Upper lobe of left lung (tissue), 6 donors: ENCODE measurements at places on chromosomes 3 and 15. TPM values are rescaled to one million over a fixed set of nuclear protein-coding genes. Genes with fewer than 3 reads are reported as not detected.

PLSCR5 gene
- total RNA-seq: not detected

SETD5 gene
- 136 TPM for total RNA-seq

C3orf33 gene
- 2.1 TPM for total RNA-seq

ABHD6 gene
- total RNA-seq: 12.9 TPM

OR5K2 gene
- not detected for total RNA-seq

SLC9A9 gene
- 11.9 TPM for total RNA-seq

TUSC7 gene
- not detected for total RNA-seq

GOLGA6L10 gene
- total RNA-seq: 1.1 TPM

GUCA1C gene
- total RNA-seq: not detected

MAP1A gene
- total RNA-seq: 2.9 TPM

DNA sequence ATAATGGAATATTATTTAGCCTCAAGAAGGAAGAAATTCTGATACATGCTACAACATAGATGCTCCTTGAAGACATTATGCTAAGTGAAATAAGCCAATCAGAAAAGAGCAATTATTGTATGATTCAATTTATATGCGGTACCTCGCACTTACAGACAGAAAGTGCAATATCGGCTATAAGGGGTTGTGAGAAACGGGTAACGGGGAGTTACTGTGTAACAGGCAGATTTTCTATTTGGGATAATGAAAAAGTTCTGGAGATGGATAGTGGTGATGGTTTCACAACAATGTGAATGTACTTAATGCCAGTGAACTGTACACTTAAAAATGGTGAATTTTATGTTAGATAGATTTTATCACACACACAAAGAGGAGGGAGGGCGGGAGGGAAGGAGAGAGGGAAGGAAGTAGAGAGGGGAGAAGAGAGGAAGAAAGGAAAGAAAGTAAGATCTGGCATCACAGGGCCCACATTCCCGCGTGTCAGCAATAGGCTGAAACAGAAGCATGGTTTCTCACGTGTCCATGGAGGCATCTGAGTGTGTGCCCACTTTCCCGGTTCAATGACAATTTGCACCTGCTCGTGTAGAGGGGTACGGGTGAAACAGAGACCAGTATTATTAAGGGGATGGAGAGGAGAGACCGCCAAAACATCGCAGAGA, 700 bp upstream of the BLM start:
- peak overlapping the region; percentile 92 for H3K27ac ChIP-seq
- no peaks in the 10 kb centered on the region for H3K27me3 ChIP-seq
- H3K4me3 ChIP-seq: peak overlapping the region; percentile 51

GRCh38 chr3:143538577-143538981, 309.7 kb downstream of the SLC9A9 start:
- H3K27me3 ChIP-seq: no peaks in the 10 kb centered on the region
- no peak overlapping the region for H3K27ac ChIP-seq
- no peaks in the 10 kb centered on the region for H3K36me3 ChIP-seq
- DNase-seq: no peak
- no peak overlapping the region for H3K4me3 ChIP-seq
- H3K4me1 ChIP-seq: no peaks in the 10 kb centered on the region

DNA sequence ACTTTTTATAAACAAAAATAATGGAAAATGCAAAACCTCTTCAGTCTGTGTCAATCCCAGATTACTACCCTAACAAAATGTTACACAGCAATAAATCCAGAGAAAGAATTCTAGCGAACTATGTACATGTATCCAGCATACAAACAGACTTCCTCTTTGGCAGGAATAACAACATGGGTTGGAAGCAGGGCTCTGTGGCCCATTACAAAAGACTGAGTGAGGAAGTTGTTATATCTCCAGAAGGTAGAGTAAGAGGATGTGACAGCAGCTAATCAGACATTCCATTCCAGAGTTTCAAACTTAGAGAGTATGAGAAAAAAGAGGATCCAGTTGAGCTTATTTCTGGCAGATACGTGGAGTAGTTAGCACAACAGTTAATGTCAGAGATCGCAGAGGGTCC, 294.0 kb upstream of the PLSCR5 start:
- no peaks in the 10 kb centered on the region for H3K27me3 ChIP-seq
- DNase-seq: no peak
- no peaks in the 10 kb centered on the region for H3K36me3 ChIP-seq
- no peak overlapping the region for H3K4me3 ChIP-seq
- H3K4me1 ChIP-seq: no peaks in the 10 kb centered on the region

DNA sequence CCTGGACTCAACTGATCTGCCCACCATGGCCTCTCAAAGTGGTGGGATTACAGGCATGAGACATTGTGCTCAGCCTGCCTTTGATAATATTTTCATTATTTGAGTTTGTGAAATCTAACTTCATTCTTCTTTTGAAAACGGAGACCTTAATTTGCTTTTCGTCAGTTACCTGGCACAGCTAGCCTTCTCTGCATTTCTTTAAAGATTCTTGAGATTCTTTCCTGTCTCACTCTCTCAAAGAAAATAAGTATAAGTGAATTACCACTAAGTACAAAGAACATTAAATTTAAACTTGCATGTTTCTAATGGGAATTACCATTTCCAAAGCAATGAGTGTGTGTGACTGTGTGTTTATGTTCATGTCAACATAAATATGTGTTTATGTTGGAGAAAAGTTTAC, 187.9 kb downstream of the NFKBIZ start:
- no peak overlapping the region for H3K27ac ChIP-seq
- H3K4me3 ChIP-seq: no peak overlapping the region
- no peaks in the 10 kb centered on the region for H3K27me3 ChIP-seq

DNA sequence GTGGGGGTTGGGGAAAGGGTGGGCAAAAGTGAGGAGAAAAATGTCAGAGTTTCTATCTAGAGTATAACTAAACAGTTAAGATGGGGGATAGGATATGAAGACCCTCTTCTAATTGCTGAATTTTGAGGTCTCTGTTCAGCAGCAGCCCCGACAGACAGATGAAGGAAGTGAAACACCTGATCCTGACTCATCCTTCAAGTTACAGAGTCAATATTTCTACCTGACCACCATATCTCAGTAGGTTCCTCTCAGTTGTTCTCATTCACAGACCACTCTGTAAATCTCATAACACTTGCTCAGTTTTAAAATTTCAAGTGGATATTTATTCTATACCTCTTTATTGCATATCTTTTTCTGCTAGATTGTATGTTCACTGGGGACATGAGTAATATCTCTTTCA, 69.5 kb downstream of the CCDC54 start:
- H3K4me1 ChIP-seq: no peaks in the 10 kb centered on the region
- no peaks in the 10 kb centered on the region for H3K27me3 ChIP-seq
- no peak overlapping the region for H3K4me3 ChIP-seq

GRCh38 chr3:13123765-13124164, 50.5 kb upstream of the IQSEC1 start:
- H3K4me3 ChIP-seq: no peak overlapping the region
- no peaks in the 10 kb centered on the region for H3K36me3 ChIP-seq
- H3K4me1 ChIP-seq: no peaks in the 10 kb centered on the region

GRCh38 chr3:48634661-48635221, 520 bp downstream of the SLC26A6 start:
- peak overlapping the region; percentile 86 for H3K27ac ChIP-seq
- H3K4me3 ChIP-seq: peak overlapping the region; percentile 98
- DNase-seq: no peak
- H3K27me3 ChIP-seq: no peaks in the 10 kb centered on the region

DNA sequence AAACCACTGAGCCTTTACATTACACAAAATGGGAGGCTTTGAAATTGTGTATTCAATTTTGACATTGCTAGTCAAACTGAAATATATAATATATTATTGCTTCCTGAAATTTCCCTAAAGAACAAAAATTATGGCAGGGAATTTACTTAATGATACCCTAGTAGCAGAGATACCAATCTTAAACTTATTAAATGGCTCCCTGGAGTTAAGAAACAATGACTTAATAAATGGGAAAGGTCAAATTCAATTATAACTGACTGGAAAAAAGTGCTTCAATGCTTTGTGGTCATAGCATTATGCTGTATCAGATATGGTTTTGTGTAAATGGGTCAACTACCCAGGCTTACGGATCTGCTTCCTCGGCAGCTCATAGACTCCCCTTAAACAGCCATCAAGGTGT, 244.1 kb downstream of the CNTN3 start:
- no peak overlapping the region for H3K27ac ChIP-seq
- no peaks in the 10 kb centered on the region for H3K36me3 ChIP-seq
- no peaks in the 10 kb centered on the region for H3K4me1 ChIP-seq
- H3K27me3 ChIP-seq: no peaks in the 10 kb centered on the region

- no peak overlapping the region for H3K4me3 ChIP-seq
- H3K27me3 ChIP-seq: no peaks in the 10 kb centered on the region
- H3K27ac ChIP-seq: no peak overlapping the region
- H3K4me1 ChIP-seq: peaks cover 27% of the 10 kb centered on the region
- H3K36me3 ChIP-seq: no peaks in the 10 kb centered on the region
Measured at GRCh38 chr15:69756440-69756839, 303.8 kb downstream of the RPLP1 start.

DNA sequence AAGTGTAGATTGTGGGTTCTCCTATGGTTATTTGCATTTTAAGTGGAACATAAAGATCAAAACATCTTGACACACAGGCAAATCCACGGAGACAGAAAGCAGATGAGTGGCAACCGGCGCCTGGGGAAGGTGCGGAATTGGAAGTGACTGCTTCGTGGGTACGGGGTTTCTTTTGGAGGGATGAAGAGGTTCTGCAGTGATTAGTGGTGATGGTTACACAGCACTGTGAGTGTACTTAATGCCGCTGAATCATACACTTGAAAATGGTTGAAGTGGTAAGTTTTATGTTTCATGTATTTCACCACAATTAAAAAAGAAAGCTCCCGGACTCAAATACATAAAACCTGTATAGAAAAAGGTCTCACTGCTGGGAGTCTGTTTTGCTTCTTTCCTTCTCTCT, 18.5 kb upstream of the VPS33B start:
- no peaks in the 10 kb centered on the region for H3K4me1 ChIP-seq
- no peak for DNase-seq
- H3K27me3 ChIP-seq: no peaks in the 10 kb centered on the region
- no peak overlapping the region for H3K4me3 ChIP-seq
- H3K36me3 ChIP-seq: no peaks in the 10 kb centered on the region
- no peak overlapping the region for H3K27ac ChIP-seq

DNA sequence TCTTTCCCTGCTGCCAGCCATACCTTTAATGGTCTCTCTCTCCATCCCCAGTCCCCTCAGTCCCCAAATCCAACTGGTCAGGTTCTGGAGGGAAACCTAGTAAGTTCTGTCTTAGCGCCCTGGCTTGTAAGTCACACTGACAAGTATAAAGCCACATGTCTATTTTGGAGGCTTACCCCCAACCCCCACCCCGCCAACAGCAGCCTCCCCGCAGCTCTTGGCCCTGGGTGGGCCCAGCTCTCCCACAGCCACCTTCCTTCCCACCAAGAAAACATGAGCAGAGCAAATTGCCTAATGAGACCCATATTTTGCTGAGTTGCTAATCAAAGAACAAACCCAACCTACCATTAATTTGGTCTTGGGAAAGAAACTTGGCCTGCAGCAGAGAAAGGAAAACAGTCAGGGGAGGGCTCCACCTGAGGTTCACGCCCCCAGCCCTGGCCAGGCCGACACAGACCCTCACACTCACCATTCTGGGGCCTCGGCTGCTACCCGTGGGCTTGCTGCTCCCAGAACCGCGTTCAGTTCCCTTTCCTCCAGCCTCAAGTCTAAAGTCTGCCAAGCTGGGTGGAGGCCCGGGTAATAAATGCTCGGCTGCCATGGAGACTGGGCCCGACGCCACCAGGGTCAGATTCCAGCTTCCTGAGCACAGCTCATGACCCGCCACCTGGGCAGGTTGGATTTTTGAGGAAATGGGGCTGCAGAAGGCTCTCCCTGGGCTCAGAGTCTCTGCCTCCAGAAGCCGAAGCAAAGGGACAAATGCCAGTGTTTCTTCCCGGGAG, at the start of gene CALML4:
CALML4 (minus strand) TSS at position 557 of the 782 bp plus-strand sequence; CDS start at position 472, 85 bp downstream.
- H3K36me3 ChIP-seq: no peaks in the 10 kb centered on the region
- H3K4me1 ChIP-seq: peaks cover 44% of the 10 kb centered on the region
- peak; percentile 55 for DNase-seq

- no peaks in the 10 kb centered on the region for H3K27me3 ChIP-seq
- H3K4me1 ChIP-seq: peaks cover 40% of the 10 kb centered on the region
- DNase-seq: no peak
- peak overlapping the region; percentile 73 for H3K27ac ChIP-seq
Measured at GRCh38 chr3:171875923-171876412, 32.8 kb downstream of the TMEM212 start.

DNA sequence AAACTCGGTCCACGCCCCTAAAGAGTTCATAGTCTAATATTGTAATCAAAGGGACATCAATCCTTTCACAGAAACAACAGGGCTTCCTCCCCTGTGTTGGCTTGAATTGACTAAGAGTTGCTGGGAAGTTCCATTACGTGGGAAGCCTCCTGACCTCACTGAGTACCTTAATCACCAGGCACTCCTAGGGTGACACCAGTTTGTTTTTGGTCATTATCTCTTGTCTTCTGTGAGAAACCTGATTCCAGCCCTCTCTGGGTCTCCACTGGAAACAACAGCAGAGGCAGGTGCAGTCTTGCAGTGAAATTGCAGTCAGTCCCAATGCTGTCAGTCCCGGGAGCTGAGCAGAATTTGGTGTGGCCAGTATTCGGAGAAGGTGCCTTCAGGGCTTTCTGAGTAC, 55.4 kb downstream of the BOC start:
- H3K27me3 ChIP-seq: no peaks in the 10 kb centered on the region
- no peak overlapping the region for H3K27ac ChIP-seq
- H3K4me3 ChIP-seq: no peak overlapping the region
- DNase-seq: no peak
- no peaks in the 10 kb centered on the region for H3K36me3 ChIP-seq

DNA sequence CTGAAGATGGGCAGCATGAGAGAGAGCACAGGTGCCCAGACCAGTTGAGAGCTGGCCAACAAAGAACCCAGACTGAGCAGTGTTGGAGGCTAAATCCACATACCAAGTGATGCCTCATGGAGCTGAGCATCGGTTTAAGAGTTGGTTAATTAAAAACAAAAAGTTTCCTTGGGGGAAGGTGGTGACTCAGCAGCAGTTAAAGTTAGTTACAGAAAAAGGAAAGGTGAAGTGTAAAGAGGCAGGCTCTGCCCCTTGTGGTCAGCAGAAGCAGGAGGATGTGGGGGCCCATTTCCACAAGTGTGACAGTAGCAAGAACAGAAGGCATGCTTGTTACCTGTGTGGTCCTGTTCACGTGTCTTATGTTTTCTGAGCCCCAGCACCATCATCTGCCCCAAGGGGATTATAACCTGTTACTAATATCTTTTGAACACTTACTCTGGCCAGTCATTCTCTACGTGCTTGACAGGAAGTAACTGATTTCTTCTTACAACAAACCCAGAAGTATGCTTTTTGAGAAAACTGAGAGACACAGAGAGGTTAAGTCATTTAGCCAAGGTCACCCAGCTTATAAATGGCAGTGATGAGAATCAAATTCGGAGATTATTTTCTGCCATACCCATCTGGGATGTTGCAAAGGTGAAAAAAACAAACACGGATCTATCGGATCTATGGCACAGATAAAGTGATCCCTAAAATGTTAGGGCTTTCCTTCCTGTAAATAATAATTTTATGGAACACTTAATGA, 91.0 kb downstream of the EPHB1 start:
- H3K36me3 ChIP-seq: no peaks in the 10 kb centered on the region
- H3K4me1 ChIP-seq: no peaks in the 10 kb centered on the region
- DNase-seq: no peak
- H3K27ac ChIP-seq: no peak overlapping the region

GRCh38 chr3:95731753-95732152, 1082.6 kb upstream of the EPHA6 start:
- H3K4me3 ChIP-seq: no peak overlapping the region
- H3K4me1 ChIP-seq: no peaks in the 10 kb centered on the region
- no peak for DNase-seq
- no peaks in the 10 kb centered on the region for H3K36me3 ChIP-seq
- no peak overlapping the region for H3K27ac ChIP-seq
- H3K27me3 ChIP-seq: no peaks in the 10 kb centered on the region
